ENCODE measurements at places on chromosomes 6 and 20.

- no peak for DNase-seq
Measured at GRCh38 chr6:119856136-119856535, 506.6 kb upstream of the MAN1A1 start.

DNA sequence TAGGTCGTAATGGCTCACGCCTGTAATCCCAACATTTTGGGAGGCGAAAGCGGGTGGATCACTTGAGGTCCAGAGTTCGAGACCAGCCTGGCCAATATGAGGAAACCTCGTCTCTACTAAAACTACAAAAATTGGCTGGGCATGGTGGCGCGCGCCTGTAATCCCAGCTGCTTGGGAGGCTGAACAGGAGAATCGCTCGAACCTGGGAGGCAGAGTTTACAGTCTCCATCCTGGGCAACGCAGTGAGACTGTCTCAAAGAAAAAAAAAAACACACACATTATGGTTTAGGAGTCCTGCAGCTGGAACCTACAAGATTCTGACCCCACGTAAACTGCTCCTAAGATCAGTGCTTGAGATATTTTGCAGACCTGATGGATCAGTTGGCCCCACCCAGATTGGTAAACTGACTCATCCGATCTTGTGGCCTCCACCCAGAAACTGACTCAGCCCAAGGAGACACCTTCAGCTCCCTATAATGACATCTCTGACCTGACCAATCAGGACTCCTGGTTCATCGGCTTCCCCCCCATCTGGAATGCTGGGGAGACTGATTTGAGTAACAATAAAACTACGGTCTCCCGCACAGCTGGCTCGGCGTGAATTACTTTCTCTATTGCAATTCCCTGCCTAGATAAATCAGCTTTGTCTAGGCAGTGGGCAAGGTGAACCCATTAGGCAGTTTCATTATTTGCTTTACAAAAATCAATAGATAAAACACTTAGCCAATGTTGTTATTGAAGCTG is 96.2 kb upstream of the BTN3A2 start:
- no peak for DNase-seq

GRCh38 chr6:126077810-126078776 is 91.8 kb downstream of the TRMT11 start:
- DNase-seq = no peak

- peak; percentile 50 for DNase-seq
Measured at GRCh38 chr6:31659649-31660380, 763 bp downstream of the C6orf47 start.

- DNase-seq = no peak
Measured at GRCh38 chr6:137944793-137945498, 77.9 kb downstream of the TNFAIP3 start.

DNA sequence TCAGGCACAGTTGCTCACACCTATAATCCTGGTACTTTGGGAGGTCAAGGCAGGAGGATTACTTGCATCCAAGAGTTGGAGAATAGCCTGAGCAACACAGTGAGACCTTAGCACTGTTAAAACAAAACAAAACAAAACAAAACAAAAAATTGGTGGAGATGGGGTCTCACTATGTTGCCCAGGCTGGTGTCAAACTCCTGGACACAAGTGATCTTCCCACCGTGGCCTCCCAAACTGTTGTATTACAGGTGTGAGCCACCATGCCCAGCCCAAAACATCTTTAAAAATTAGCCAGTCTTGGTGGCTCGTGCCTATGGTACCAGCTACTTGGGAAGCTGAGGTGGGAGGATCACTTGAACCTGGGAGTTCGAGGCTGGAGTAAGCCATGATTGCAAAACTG is 120.2 kb downstream of the GMDS start:
- DNase-seq = no peak

DNA sequence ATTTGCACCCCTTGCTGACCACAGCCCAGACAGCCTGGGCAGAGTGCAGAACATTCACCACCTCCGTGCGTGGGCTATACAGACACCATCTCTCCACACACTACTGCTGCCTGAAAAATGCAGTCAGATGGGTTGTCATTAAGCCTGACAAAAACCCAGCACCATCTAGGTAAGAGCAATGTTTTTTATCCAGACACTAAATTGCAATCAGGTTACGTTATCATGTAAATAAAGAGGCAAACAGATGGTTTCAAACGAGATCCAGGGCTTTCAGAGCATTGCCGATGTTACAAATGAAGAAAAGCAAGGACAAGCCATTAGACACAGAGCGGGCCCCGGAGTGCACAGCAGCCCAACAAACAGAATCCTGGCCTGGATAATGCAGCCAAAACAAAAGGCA is 269.6 kb downstream of the PKHD1 start:
- no peak for DNase-seq

GRCh38 chr6:753486-753885 is 60.5 kb upstream of the EXOC2 start:
- DNase-seq = no peak

DNA sequence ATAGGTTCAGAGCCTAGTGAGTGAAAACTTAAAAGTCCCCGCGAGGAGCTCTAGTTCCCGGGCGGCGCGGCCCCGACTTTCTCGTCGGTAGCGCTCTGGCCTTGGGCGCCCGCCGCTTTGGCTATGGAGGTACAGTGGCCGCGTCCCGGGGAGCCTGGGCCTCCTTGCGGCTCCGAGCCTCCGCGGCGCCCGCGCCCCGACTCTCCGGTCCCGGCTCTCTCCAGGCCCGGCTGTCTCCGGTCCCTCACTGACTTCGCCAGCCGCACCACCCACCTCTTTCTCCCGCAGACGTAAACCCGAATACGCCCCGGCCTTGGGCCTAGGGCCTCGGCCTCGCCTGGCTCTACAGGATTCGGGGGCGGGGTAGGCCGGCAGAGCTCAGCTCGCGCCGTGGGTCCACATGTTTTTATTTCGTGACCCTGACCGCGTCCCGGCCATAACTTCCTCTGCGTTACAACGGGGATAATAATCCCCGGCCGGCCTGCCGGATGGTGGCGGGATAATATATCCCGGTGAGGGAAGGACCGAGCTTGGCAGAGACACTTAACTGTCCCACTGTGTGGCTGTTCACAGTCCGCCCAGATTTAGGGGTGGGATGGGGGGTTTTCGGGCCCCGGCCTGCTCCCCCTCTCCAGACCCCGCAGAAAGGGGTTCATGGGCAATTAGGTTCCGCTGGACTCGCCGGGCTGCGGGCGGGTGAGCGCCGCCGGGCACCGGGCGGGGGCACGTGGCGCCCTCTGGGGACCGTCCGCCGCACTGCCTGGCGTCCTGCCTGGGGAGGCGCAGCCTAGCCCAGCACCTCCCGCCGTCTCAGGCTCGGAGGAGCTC is 10.0 kb upstream of the TBX18 start:
- peak; percentile 59 for DNase-seq

GRCh38 chr20:20582734-20583133 is 129.7 kb downstream of the RALGAPA2 start:
- peak; percentile 56 for DNase-seq

GRCh38 chr6:5214570-5215052 is 46.1 kb downstream of the LYRM4 start:
- peak; percentile 45 for DNase-seq

GRCh38 chr6:24744911-24745310 is 26.0 kb upstream of the C6orf62 start:
- DNase-seq = peak; percentile 96

GRCh38 chr6:119957195-119957594 is 607.6 kb upstream of the MAN1A1 start:
- no peak for DNase-seq

- DNase-seq = no peak
Measured at GRCh38 chr6:22764496-22764895, 195.1 kb downstream of the HDGFL1 start.

DNA sequence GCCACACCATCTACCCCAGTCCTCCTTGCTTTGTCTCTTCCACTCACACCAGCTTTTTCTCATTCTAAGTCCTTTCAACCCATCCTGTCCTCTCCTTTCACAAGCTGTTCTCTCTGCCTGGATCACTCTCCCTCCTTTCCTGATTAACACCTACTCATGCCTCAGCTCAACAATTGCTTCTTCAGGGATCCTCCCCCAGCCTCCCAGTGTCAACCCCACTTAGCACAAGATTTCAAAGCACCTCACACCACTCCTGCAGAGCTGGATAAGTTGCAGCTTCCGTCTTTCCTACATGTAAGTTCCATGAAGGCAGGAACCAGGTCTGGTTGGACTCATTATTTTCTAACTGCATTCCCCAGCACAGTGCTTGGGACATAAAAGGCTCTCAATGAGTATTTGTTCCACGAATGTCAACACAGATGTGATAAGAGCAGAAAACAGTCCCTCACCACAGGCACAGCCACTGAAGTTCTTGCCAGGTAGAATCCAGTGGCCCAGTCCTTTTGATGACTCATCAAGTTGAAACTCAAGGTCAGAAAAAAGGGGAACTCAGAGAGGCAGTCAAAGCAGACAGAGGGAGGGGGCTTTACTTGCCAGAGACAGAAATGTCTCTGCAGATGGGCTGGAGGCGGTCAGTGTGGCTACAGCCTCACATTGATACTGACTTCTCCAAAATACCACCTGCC is 193.4 kb upstream of the PRDM1 start:
- peak; percentile 23 for DNase-seq

GRCh38 chr6:107753778-107754177 is 70.3 kb downstream of the SCML4 start:
- peak; percentile 20 for DNase-seq

GRCh38 chr20:22620342-22620741 is 36.0 kb upstream of the FOXA2 start:
- DNase-seq = no peak

DNA sequence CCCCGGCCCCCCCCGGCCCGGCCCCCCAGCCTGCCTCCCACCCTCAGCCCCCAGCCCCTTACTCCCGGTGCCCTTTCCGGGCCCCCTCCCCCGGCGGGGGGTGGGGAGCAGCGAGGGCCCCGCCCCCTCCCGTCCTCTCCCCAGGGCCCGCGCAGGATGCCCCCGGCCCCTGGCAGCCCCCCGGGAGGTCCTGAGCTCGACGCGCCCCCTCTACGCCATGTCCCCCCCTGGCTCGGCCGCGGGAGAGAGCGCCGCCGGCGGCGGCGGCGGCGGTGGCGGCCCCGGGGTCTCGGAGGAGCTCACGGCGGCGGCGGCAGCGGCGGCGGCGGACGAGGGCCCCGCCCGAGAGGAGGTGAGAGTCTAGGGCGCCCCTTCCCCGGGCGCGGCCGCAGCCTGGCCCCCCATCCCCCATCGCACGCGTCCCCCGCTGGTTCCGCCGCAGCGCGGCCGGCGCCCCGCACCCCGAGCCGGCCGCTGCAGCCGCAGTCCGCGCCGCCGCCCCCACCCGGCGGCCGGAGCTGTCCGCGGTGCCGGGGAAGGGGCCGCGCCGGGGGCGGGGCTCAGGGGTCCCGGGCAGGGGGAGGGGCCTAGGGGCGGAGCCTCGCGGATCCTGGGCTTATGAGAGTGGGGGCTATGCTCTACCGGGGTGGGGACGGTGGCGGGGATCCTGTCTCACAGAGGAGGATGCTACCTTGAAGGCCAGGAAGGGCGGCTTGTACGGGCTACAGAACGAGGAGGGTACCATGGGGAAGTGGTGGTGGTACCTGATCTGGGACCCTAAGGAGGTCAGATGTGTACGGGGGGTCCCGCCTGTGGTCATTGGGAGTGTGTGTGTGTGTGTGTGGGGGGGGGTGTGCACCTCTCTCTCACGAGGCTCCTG is 516 bp downstream of the TMEM151B start:
- no peak for DNase-seq

DNA sequence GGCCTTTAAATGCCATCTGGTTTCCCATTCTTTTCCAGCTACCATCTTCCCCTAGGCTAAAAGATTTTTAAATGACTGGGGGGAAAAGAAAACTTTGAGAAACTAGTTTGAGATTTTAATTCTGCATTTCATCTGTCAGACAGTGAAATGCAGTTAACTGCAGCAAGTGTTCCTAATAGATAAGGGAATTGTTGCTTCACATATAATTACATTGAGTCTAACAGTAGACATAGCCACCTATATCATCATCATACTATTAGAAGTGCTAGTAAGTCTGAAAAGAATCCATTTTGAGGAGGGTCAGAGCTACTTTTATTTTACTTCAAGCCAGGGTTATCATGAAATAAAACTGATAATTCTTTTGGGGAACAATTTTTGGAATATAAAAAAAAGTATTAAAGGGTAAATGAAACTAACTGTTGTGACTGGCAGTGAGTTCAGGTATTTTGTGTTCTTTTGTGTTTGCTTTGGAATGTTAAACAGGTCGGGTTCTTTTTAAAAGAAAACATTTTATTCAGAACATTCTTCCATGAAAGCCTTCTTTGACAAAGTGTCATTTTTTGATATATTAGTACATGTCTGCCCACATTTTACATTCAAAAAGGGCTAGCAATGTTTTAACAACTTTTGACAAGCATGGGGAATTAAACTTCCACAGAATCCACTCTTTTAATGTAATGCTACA is 170.1 kb downstream of the HS3ST5 start:
- no peak for DNase-seq

DNA sequence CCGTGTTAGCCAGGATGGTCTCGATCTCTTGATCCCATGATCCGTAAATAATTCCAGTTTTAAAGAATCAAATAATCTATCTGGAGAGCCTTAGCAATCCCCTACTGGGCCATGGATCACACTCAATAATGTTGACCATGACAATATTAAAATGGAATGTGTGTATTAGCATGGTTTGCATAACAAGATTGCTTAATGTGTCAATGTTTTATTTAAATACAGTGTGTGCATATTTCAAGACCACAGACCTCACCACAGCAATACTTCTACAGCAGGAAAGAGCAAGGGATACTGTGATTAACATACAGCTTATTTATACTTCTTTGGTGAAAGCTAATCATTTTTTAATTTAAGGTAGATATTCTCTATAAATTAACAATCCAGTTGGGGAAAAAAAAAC is 470.4 kb downstream of the TFAP2B start:
- DNase-seq = no peak

DNA sequence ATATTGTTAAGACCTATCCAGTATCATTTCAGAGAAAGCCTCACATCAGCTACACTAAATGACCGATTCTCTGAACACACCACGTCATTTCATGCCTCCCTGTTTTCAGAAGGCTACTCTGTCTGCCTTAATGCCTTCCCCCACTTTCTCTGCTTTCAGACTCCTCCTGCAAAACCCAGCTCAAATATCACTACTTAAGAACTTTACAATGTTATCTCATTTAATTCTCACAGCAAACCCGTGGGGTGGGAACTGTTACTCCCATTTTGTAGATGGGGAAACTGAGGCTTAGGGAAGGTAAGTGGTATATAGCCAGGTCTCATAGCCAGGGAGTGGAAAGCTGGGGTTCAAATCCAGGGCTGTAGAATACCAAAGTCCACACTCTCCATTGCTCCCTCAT is 2.8 kb downstream of the CYP24A1 start:
- no peak for DNase-seq

DNA sequence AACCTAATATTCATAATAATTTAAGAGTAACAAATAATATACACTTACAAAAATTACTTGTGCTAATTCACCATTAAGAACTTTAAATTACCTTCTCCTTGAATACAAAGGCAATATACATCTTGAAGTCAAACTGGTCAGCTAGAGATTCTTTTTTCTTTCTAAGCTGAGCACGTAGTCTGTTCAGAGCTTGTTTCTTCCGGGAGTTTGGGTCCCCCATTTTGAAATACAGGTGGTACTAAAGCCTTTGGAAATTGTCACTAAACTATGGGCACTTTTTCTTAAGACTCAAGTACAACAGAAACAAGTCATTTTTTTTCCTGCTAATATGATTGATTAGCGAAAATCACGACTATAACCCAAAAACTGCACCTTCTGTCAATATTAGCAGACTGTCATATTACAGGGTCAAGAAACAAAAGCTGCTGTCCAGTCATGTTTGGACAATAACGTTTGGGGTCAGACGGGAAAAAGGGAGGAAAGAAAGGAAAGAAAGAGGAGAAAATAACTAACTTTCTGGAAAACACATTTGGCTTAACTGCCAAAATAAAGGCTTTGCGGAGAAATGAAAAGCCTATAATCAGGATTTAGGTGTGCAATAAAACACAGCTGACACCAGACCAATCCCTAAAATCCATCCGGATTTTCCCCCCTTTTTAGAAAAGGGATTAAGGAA is 367 bp downstream of the C6orf62 start:
- DNase-seq = no peak

Measured in suppressor macrophage (primary cell).